ENCODE measurements at places on chromosomes 3 and 15.

DNA sequence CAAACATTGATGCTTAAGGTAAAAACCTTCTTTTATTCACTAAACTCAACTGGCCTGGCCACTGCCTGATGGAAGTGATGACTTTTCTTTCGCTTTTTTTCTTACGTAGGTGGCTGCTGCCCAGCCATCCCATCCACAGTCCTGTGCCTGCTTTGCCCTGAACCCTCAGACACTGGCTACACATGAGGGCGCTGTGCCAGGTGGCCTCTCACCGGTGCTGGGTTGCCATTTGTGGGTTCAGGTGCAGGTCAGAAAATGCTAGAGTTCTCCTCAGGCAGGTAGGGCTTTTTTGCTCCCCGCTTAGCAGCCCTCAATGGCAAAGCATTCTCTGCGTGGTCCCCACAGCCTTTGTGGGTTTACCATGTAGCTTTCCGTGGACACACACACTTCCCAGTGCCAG lies 88.3 kb upstream of the PRR23E start:
- DNase-seq = no peak

DNA sequence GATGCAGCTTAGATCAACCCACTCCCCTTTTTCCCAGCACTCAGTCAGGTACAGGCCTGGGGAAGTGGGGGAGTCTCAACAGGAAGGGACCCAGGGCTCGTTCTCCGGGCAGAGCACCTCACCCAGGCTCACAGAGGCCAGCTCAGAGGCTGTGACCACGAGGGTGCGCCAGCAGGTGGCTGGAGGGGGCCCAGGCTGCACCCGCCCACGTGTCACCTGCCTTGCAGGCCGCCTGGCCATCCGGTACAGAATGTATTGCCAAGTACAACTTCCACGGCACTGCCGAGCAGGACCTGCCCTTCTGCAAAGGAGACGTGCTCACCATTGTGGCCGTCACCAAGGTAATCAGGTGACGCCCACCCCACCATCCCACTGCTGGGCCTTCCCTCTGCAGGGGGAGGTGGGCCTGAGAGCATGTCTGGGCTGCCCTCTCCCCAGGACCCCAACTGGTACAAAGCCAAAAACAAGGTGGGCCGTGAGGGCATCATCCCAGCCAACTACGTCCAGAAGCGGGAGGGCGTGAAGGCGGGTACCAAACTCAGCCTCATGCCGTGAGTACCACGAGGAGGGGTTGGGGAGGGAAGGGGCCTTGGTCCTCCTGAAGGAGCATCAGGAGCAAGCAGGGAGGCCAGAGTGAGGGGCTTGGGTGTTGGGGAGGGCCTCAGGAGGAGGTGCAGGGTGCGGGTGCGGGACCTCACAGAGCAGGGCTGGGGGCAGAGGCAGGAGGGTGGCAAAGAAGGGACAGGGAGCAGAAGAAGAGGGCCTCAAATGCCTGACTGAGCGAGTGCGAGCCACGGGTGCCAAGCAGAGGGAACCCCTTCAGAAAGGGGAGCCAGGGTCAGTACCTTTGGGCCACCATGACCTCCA lies 14.0 kb upstream of the LMAN1L start:
- no peak for DNase-seq

DNA sequence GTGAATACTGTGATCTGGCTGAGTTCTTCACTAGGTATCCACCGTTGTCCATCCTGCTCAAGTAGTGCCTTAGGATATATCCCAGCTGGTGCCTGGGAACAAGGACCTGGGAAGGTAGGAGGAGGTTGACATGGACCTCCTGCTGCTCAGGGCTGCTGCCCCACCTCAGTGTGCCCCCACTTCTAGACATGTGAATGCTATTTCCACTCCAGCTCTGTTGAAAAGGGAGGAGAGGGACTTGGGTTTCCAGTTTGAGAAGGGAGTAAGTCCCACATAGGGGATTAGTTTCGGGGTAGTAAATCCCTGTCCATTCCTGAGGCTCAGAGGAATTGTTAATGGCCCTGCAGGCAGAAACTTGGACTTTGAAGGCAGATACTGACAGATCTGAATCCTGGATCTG lies 32.9 kb upstream of the ETV5 start:
- no peak for DNase-seq

- no peak for DNase-seq
Observed at GRCh38 chr3:181533811-181534210, 177.9 kb upstream of the SOX2 start.

DNA sequence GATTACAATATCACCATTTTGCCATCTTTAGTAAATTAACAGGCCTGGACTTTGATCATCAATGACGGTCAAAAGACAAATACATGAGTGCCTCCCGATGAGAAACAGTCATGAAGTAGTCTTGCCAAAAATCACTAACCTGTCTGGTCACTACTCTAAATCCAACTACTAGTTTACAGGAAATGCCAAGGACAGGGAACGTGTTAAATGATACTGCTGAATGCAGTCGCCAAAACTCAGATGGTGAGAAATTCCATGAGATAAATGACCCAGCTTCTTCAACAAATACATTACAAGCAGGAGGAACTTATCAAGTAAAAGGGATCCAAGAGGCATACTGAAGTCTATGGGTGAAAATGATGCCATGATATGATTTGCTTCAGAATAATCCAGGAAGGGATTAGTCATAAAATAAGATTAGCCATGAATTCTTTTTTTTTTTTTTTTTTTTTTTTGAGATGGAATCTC lies 35.8 kb upstream of the ATP13A3 start:
- DNase-seq = no peak

GRCh38 chr15:50764461-50765194 lies 878 bp downstream of the SPPL2A start:
- DNase-seq = no peak

DNA sequence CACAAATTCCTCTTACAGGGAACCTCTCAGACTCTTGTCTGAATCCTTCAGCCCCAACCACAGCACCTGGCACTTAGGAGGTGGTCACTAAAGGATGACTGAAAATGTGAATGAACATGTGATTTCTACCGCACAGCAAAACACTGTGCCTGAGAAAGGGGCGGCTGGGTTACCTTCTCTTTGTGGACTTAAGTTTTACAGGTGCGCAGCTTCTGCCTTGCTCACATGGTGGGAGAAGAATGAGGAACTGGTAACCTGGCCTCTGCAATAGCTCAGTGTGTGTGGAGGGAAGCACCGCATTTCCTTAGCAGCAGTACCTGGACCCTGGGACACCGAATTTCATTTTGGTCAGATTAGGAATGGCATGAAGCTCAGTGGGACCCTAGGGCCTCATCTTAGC lies 9.8 kb upstream of the ETV5 start:
- no peak for DNase-seq

GRCh38 chr15:97521381-97522285 lies 438.9 kb upstream of the ARRDC4 start:
- no peak for DNase-seq

DNA sequence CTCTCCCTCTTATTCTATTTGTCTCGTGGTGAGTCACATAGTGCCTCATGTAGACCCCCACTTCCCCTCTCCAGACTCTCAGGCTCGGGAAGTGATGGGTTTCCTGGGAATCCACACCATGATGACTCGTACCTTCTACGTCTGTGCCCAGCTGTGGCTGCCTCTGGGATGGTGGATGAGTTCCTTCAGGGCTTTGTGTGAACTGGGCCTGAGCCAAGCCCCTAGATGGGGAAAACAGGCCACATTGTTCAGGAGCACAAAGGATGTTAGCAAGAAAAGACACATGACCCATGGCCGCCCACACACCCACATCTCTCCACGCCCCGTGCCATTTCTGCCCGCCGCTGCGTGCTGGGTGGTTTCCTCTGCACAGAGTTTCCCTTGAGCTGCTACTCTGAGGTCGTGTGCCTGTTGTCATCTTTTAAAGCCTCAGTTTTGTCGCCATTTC lies 10.5 kb downstream of the ISG20 start:
- no peak for DNase-seq

- no peak for DNase-seq
Observed at GRCh38 chr3:138124706-138125355, 7.4 kb downstream of the A4GNT start.

- DNase-seq = no peak
Observed at GRCh38 chr3:36923523-36923943, 21.3 kb downstream of the TRANK1 start.

DNA sequence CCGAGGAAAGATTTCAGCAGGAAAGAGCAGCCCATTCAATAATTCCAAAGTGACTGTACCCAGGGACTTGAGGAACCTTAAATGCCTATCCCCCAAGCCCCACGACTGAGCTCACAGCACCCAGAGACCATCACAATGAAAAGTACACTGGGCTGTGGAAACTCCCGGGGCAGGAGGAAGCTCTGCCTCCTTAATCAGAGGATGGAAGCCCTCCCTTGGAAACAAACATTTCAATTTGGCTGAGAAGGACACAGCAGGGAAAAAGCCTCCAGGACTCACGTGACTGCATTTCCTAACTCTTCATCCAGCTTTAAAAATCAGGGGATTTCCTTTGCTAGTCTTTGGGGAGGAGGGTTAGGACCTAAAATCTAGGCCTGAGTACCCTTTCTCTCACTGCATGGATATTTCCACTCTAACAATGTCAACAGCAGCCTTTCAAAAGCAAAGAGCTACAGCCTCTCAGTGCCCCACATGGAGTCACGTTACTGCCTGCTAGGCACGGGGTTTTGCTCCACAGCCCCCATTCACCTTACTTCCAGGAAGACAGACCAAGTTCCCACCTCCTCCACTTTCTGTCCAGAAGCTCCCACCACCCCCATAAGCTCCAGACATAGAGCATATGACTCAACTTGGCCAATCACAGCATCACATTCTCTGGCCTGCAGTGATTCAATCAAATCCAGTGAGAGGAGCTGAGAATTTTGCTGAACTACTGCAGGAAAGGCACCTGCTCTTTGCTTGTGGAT lies 68.9 kb upstream of the WNT5A start:
- no peak for DNase-seq

- DNase-seq = no peak
Observed at GRCh38 chr3:20909511-20909910, 723.5 kb upstream of the SGO1 start.

DNA sequence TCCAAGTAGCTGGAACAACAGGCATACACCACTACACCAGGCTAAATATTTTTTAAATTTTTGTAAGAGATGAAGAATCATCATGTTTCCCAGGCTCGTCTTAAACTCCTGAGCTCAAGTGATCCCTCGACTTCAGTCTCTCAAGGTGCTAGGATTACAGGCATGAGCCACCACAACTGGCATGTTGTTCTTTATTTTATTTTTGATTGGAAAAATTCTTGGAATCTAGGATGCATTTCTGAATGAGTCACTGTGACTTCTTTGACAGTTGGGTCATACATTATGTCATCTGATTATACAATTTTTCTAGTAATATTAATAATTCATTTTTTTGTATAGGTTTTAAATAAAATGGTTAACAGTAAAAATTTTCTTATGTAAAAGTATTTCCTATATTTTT lies 870.2 kb downstream of the SI start:
- no peak for DNase-seq

DNA sequence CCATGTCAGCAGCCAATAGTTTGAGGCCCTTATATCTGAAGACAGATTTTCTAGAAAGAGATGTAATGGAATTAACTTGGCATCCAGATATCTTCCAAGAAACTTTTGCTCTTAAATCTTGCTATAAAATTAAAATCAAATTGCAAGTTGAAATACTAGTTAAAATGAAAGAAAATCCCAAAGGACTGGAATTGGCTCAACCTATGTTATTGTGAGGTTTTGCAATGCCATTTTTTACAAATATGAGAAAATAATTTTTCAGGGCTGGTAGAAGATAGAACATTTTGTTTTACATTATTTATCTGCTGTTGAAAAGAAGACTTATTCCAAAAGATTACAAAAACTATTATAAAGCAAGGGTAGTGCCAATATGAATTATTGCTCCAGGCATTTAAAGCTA lies 92.2 kb upstream of the AGTR1 start:
- no peak for DNase-seq

DNA sequence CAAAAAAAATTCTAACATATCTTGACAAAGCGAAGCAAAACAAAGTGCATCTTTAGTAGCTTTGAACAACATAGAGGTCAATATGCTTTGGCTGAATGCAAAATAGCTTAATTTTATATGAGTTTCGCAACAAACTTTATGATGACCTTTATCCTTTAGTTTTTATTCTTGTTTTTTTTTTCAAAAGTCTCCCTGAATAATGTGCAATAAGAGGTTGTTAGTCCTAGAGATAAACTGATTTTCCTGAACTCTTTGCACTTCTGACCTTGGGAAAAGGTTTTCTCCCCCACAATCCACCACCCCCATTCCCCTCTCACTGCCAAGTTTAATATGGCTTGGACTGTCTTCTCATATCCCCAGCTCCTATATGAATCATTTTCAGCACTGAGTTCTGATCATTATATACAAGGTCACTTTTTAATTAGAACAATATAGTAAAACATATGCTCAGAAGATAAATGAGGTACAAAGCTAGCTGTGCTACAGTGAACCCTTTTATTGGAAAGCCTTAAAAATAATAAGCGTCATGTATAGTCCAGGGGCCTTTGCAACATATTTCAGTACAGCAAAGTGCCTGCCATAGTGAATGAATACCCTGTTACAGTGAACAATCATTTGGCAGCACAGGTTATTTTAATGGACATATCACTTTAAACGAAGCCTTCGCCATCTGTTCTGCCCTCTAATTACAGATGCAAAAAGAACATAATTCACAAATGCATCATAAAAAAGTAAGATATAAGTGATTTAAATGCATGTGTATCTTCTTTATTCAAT lies 496.3 kb upstream of the NR2F2 start:
- DNase-seq = no peak

GRCh38 chr3:40680685-40681657 lies 156.2 kb downstream of the ZNF621 start:
- no peak for DNase-seq

DNA sequence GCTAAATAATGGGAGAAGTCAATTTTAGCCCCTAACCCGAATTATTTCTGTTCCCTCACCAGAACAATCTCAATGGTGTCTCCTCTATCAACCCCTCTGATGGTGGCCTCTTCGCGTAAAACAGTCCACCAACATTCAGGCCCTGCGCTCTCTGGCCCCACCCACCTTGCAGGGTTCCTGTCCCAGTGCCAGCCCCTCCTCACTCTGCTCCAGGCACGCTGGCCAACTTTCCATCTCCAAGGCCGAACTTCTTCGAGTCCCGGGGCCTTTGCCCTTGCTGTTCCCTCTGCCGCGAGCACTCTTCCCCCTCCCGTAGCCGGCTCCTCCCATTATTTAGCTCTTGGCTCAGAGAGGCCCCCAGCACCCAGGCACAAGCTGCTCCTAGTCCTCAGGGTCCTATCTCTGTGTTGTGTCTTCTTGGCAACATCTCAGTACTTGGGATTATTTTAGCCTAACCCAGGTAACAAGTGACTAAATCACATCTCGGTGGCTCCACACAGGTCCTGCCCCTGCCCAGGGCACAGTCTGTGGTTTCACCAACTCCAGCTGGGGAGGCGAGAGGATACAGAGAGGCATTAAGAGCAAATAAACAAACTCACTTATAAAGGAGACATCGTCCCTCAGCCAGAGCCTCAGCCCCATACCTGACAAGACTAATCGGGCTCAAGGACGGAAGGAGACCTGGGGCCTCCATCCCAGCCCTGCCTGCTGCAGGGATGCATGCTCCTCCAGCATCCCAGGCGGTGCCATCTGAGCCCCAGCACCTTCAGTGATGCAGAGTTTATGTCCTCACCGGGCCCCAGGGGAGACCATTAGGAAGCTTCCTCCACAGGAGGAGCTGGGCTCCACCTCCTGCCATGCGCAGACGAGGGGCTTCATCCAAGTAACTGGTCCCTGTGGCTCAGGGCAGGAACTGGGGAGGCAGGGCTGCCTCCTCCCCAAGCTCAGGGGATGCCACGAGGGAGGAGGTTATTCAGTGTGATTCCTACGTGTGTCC lies 19.7 kb upstream of the IQSEC1 start:
- no peak for DNase-seq
